ENCODE measurements at places on chromosomes 11 and 22.

DNA sequence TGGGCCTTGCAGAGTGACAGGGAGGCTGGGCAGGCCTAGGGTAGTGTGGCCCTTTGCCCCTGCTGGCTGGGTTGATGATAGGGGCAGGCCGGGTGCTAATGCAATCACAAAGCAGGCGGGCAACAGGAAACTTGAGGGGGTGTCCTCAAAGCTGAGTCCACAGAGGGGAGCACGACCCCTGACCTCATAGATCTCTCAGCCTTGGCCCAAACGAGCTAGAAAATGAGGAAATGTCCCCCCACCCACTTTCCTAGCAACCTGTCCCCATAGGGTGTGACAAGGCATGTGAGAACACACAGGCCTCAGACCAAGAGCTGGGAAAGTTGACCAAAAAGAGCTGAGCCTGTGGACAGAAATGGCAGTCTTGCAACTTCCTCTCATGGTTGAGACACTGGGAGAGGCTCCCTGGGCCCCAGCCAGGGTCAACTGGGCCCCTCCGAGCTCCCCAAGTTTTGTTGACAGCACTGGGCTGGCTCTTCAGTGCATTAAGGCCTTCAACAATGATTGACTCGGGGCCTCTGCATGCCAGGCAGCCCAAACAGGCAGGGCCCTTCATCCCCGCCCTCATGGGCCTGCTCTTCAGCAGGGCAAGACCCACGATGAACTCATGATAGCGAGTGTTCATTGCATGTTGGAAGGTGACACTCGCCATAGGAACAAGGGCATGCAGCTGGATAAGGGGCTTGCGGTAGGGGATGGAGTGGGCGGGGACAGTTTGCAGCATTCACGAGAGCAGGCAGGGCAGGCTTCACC, 9.8 kb upstream of the SPI1 start:
- no peak for DNase-seq

- no peak for DNase-seq
Observed at GRCh38 chr11:120909676-120910416, 114.1 kb upstream of the TBCEL start.

DNA sequence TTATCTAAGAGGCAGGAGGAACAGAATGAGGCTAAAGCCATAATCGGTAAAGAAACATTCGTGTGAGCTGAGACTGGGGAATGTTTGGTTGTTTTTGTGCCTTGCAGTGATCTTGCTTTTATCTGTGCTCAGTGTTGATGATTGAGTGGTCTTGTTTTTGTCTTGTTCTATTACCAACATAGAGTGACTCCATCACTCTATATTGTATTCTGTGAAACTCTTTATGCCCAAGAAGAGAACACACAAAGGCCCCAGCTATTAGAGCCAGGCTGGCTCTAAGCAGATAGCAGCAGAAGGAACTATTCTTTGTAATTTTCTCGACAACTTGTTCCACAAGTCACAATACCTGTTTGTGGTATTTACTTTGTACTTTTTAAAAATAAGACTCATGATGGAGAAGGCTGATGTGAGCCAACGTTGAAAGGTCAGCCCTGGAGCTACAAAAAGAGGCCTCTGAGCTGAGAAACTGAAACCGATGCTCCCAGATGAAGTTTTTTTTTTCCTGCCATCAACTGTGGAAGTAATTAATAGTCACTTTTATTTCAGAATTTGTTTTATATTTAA, 68.4 kb downstream of the LARGE1 start:
- no peak for DNase-seq

DNA sequence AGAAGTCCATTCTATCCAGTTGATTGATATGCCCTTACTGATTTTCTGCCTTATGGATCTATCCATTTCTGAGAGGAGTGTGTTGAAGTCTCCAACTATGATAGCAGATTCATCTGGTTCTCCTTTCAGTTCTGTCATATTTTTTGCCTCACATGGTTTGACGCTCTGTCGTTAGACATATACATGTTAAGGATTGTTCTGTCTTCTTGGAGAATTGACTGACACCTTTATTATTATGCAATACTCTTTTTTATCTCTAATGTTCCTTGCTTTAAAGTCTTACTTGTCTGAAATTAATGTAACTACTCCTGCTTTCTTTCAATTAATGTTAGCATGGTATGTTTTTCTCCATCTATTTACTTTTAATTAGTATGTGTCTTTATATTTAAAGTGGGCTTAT, 12.1 kb upstream of the ARHGAP20 start:
- DNase-seq, result no peak

DNA sequence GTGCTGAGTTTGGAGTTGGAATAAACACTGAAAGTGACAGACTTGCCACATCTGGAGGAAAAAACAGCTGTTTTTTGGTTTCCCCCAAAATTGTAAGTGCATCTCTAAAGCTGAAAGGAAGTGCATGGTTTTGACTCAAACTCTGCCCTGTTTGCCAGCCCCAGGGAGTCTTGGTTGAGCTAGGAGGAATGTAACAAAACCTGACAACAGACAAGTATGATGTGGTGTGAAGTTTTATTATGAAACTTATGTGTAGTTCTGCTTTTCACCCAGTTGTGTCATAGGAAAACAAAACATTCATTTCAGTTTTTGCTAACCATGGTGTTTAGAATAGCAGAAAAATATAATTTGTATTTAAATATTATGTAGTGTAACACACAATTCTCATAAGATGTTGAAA, 31.7 kb upstream of the PDE3B start:
- no peak for DNase-seq
